Psoas muscle (tissue), 8 donors: ENCODE measurements at places on chromosomes 5 and 9. TPM values are rescaled to one million over a fixed set of nuclear protein-coding genes. Genes with fewer than 3 reads are reported as not detected.

Gene SLC9A3
- 0.81 TPM for total RNA-seq

Gene NPR2
- 28.4 TPM for total RNA-seq

Gene PDCD1LG2
- 0.76 TPM for total RNA-seq

Gene SLCO6A1
- not detected for total RNA-seq

Gene CLTA
- total RNA-seq, result 58.3 TPM

Gene SV2C
- not detected for total RNA-seq

Gene PCDHGA1
- 1.4 TPM for total RNA-seq

Gene ZNF300
- 0.20 TPM for total RNA-seq

Gene UGT3A1
- 0.85 TPM for total RNA-seq

Gene TAF11L10
- total RNA-seq, result not detected

Gene OLFM1
- 7.7 TPM for total RNA-seq

Gene TAF11L5
- not detected for total RNA-seq

Gene SUSD3
- not detected for total RNA-seq

Gene PTPRD
- 3.1 TPM for total RNA-seq

Gene PURA
- 19.8 TPM for total RNA-seq

Gene C5orf52
- not detected for total RNA-seq

Gene ARL14EPL
- not detected for total RNA-seq
